Mesothelial cell of epicardium (in vitro differentiated cells): ENCODE measurements at places on chromosomes 6 and 20. TPM values are rescaled to one million over a fixed set of nuclear protein-coding genes. Genes with fewer than 3 reads are reported as not detected.

Gene OVOL2
- 7.3 to 8.6 TPM (median 8.5 TPM) in 3 replicates for total RNA-seq

DNA sequence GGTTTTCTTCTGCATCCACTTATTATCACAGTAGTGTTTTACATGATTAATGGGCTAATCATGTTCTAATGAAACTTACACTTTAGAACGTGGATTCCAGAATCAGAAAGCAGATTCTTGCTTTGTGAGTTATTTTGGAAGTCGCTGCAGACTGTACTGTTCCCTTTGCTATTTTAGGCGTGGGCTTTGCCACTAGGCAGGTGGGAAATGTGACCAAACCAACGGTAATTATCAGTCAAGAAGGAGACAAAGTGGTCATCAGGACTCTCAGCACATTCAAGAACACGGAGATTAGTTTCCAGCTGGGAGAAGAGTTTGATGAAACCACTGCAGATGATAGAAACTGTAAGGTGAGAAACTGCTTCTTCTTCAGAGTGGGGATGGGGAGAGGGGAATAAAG lies 598 bp downstream of the FABP7 start:
- H3K27me3 ChIP-seq, result no peaks in the 10 kb centered on the region
- no peaks in the 10 kb centered on the region for H3K36me3 ChIP-seq
- H3K27ac ChIP-seq, result no peak overlapping the region
- H3K4me3 ChIP-seq, result no peak overlapping the region
- H3K4me1 ChIP-seq, result peaks cover 18% of the 10 kb centered on the region

Gene SNRPB
- total RNA-seq, result 144 to 155 TPM (median 146 TPM) in 3 replicates

- no peaks in the 10 kb centered on the region for H3K36me3 ChIP-seq
- H3K4me1 ChIP-seq, result peaks cover 19% of the 10 kb centered on the region
- no peak for DNase-seq
Measured at GRCh38 chr20:52922436-52922835, 49.7 kb upstream of the TSHZ2 start.

GRCh38 chr6:35036828-35037663 lies 104.1 kb downstream of the TCP11 start:
- no peak overlapping the region for H3K4me3 ChIP-seq
- no peaks in the 10 kb centered on the region for H3K27me3 ChIP-seq
- H3K4me1 ChIP-seq, result peaks cover 23% of the 10 kb centered on the region
- peak overlapping the region; percentile 65 for H3K27ac ChIP-seq

Gene DDO
- total RNA-seq, result not detected in 3 replicates

Gene RTN4IP1
- 6.8 to 8.1 TPM (median 7.5 TPM) in 3 replicates for total RNA-seq

GRCh38 chr6:106579281-106579680 lies 50.0 kb downstream of the RTN4IP1 start:
- no peak for DNase-seq
- no peaks in the 10 kb centered on the region for H3K4me1 ChIP-seq
- peaks cover 22% of the 10 kb centered on the region for H3K36me3 ChIP-seq
- no peak overlapping the region for H3K27ac ChIP-seq
- H3K27me3 ChIP-seq, result no peaks in the 10 kb centered on the region
- no peak overlapping the region for H3K4me3 ChIP-seq

GRCh38 chr20:11020712-11021111 lies 346.9 kb upstream of the JAG1 start:
- no peak overlapping the region for H3K4me3 ChIP-seq
- peaks cover 3% of the 10 kb centered on the region for H3K27me3 ChIP-seq
- H3K4me1 ChIP-seq, result no peaks in the 10 kb centered on the region
- DNase-seq, result no peak

Gene KHDC1L
- 0.56 to 0.95 TPM (median 0.58 TPM) in 3 replicates for total RNA-seq

GRCh38 chr6:36616893-36617521 lies 22.8 kb downstream of the SRSF3 start:
- H3K36me3 ChIP-seq, result peaks cover 14% of the 10 kb centered on the region
- no peak overlapping the region for H3K27ac ChIP-seq
- H3K4me3 ChIP-seq, result no peak overlapping the region
- DNase-seq, result no peak
- H3K4me1 ChIP-seq, result no peaks in the 10 kb centered on the region
- H3K27me3 ChIP-seq, result no peaks in the 10 kb centered on the region

GRCh38 chr6:156826290-156826955 lies 49.2 kb downstream of the ARID1B start:
- peaks cover 12% of the 10 kb centered on the region for H3K36me3 ChIP-seq
- no peaks in the 10 kb centered on the region for H3K27me3 ChIP-seq
- DNase-seq, result no peak
- H3K27ac ChIP-seq, result no peak overlapping the region
- no peak overlapping the region for H3K4me3 ChIP-seq

DNA sequence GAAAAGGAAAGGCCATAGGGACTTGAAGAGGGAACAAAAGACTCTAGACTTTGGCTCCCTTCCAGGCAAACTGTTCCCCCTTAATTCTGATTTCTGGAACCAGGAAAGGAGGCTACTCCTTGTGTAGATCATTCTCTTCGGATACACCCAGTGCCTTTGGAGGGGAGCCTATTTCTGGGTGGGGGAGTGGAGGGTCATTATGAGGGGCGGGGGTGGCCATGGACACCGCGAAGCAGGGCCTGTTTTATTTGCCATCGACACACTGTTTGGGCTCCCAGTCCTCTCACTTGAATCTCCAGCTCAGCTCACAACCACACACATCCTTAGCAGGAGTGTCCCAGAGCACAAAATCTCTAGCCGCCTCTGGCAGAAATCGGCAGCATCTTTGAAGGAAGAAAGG lies 132.3 kb downstream of the PXDC1 start:
- no peaks in the 10 kb centered on the region for H3K36me3 ChIP-seq
- H3K27me3 ChIP-seq, result peaks cover 10% of the 10 kb centered on the region
- peaks cover 3% of the 10 kb centered on the region for H3K4me1 ChIP-seq

- no peak for DNase-seq
- peaks cover 31% of the 10 kb centered on the region for H3K27me3 ChIP-seq
- H3K27ac ChIP-seq, result no peak overlapping the region
- no peaks in the 10 kb centered on the region for H3K4me1 ChIP-seq
- no peak overlapping the region for H3K4me3 ChIP-seq
Measured at GRCh38 chr6:148564494-148565035, 182.3 kb upstream of the UST start.

Gene CLPSL1
- 0.40 TPM in 1 of 3 replicates, not detected in the others for total RNA-seq

DNA sequence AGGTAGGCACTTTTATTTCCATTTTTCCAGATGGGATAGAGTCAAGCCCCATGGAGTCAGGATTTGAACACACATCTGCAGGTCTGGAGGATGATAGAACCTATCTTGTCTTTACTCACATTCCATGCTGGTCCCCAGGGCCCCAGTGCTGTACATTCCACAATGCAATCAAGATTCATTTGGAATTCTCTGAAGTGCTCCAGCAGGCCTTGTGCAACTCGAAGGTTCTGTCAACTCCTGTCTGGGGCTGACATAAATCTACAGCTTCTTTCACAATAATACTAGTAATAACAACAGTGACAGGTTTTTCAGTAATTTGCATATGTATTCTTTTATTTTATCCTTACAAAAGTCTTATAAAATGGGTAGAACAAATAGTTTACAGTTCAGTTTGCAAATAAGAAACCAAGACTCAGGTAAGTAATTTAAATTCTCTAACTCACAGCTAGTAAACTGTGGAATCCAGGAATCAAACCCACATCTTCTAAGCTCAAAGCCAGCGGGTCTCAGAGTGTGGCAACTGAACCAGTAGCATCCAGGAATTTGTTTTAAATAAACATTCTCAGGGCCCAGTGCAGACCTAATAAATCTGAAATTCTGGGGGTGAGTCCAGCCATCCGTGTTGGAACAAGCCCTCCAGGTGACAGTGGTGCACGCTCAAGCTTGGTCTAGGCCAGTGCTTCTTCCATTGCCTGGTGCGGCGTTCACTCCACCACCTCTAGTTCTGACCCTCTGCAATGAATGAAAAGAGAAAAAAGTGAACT lies 137.0 kb upstream of the TNFAIP3 start:
- H3K4me1 ChIP-seq, result peaks cover 49% of the 10 kb centered on the region
- H3K27ac ChIP-seq, result no peak overlapping the region
- H3K27me3 ChIP-seq, result no peaks in the 10 kb centered on the region
- H3K4me3 ChIP-seq, result no peak overlapping the region
- H3K36me3 ChIP-seq, result no peaks in the 10 kb centered on the region
- DNase-seq, result no peak

Gene MOCS1
- total RNA-seq, result 3.3 to 4.1 TPM (median 3.8 TPM) in 3 replicates

- H3K27ac ChIP-seq, result no peak overlapping the region
- no peaks in the 10 kb centered on the region for H3K4me1 ChIP-seq
- H3K36me3 ChIP-seq, result no peaks in the 10 kb centered on the region
- no peak overlapping the region for H3K4me3 ChIP-seq
- no peak for DNase-seq
- H3K27me3 ChIP-seq, result peaks cover 13% of the 10 kb centered on the region
Measured at GRCh38 chr6:127635091-127635490, 58.1 kb downstream of the C6orf58 start.

GRCh38 chr6:106609699-106610098 lies 19.6 kb downstream of the RTN4IP1 start:
- no peak overlapping the region for H3K27ac ChIP-seq
- peaks cover 23% of the 10 kb centered on the region for H3K36me3 ChIP-seq
- H3K27me3 ChIP-seq, result no peaks in the 10 kb centered on the region
- H3K4me1 ChIP-seq, result no peaks in the 10 kb centered on the region
- no peak for DNase-seq

- no peak overlapping the region for H3K4me3 ChIP-seq
- H3K4me1 ChIP-seq, result no peaks in the 10 kb centered on the region
- H3K36me3 ChIP-seq, result peaks cover 2% of the 10 kb centered on the region
- no peaks in the 10 kb centered on the region for H3K27me3 ChIP-seq
- no peak overlapping the region for H3K27ac ChIP-seq
Measured at GRCh38 chr20:5806457-5807263, 56.5 kb downstream of the SHLD1 start.

- H3K4me3 ChIP-seq, result no peak overlapping the region
- no peak for DNase-seq
- no peaks in the 10 kb centered on the region for H3K27me3 ChIP-seq
- H3K27ac ChIP-seq, result no peak overlapping the region
Measured at GRCh38 chr6:119334535-119335264, 14.9 kb downstream of the MAN1A1 start.

DNA sequence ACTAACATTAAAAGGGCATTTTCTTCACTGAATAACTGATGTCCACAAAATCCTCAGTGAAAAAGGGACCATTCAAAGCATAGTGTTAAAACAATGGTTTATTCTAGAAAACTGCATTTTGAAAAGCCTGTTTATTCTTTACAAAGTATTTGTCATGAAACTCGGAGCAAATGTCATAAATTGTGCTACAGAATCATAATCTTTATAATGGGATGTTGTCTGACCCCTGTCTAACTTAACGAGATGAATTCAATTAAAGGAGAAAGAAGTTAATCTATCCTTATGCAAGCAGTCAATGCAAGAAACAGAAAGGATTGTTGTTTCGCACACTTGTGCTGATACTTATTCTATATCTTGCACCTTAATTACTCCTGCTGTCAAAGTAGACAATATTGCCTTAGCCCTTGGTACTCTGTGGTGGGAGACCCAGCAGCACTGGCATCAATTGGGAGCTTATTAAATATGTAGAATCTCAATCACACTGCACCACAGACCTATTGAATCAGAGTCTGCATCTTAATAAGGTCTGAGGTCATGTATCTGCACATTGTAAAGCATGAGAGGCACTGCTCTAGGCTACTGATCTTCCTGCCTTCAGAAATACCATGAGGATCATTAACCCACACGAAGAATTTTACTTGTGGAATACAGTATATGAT lies 708.3 kb downstream of the HDGFL1 start:
- H3K27ac ChIP-seq, result peak overlapping the region; percentile 13
- H3K36me3 ChIP-seq, result no peaks in the 10 kb centered on the region
- peaks cover 30% of the 10 kb centered on the region for H3K4me1 ChIP-seq
- no peak for DNase-seq
- no peak overlapping the region for H3K4me3 ChIP-seq
